SK-N-DZ (cell line): ENCODE measurements at places on chromosomes 4 and X.

GRCh38 chrX:18674417-18674787 lies 2.5 kb upstream of the RS1 start:
- no peak for DNase-seq

- DNase-seq = no peak
These were observed 2637.0 kb downstream of the PCDH7 start for GRCh38 chr4:33357121-33357520.

GRCh38 chr4:38173935-38174518 lies 213.8 kb downstream of the PTTG2 start:
- no peak for DNase-seq

DNA sequence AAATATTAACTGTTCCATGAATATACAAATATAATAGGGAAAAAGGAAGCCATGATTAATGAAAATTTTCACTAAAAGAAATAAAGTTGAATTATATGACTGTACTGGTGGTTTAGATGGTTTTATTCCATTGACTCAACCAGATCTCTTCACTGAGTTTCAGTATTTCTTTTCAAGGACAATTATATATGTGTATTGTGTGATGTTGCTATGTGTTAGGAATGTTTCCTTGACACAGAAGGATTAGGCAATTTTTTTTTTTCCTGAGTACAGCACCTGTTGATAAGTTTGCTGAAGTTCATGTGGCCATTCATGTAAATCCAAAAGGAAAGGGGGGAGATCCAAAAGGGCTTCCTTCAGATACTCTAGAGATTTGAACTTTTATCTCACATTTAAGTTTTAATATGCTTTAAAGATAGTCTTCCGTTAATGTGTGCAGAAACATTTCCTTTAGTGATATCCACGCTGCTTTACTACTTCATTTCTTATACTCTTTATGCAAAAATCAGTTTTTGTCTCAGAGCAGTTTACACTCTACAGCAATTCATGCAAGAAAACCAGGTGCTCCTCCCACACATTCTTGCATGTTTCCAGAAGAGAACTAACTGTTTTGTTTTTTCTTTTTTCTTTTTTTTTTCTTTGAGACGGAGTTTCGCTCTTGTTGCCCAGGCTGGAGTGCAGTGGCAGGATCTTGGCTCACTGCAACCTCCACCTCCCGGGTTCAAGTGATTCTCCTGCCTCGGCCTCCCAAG lies 249.1 kb downstream of the RPA4 start:
- no peak for DNase-seq

- DNase-seq = no peak
These were observed 81.4 kb downstream of the ANTXR2 start for GRCh38 chr4:79991601-79992000.

DNA sequence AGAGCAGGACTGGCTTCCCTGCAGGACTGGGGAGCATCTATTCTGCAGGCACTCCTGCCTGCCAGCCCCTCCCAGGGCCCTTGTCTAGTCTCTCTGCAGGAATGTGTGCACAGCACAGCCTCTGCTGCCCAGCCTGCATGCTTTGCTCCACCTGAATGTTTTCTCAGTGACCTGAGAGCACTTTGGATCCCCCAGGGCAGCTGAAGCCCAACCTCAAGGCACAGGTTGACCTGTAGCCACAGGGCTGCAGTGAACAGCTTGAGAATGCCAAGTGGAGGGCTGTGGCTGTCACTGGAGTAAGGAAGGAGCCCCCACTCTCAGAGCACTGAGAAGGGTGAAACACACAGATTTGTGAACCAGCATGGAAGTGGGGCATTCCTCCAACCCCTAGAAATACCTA lies 760.2 kb downstream of the STIM2 start:
- DNase-seq = no peak
